ENCODE measurements at places on chromosomes 2 and 18.
A peak's percentile ranks its signal among the peaks of the same experiment; 100 is the strongest.

DNA sequence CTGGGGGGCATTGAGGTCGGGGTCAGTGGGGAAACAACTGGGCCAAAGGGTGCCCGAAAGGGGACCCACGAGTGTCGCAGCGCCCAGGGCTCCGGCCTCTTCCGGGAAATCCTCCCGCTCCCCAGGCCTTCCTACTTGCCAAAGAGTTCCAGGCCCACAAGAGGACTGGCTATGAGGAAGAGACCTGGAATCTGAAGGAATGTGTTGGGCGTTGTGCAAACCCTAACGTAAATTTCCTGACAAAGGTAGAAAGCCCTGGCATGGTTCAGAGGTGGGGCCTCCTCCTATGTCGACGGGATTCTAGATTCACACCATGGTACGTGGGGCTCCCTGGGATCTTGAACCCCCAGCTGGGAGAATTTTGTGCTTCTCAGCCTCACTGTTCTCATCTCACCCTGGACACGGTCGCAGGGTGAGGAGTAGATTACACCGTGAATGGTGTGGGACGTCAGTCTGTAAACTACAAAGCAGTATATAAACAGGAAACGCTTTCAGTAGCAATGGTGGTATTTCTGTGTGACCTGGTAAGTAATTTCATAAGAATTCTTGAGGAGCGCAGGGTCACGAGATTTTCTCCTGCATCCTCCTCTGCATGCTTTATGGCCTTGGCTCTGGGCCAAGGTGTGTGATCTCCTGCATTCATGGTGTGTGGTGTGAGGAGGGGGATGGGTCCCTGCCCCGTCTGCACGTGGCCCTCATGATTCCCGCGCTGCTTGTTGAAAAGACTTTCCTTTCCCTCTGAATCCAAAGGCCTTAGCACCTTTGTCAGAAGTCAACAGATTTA, 868 bp downstream of the HSBP1L1 start:
- peak; percentile 35 for DNase-seq

GRCh38 chr2:173354073-173354581, 545 bp upstream of the CDCA7 start:
- DNase-seq: no peak

DNA sequence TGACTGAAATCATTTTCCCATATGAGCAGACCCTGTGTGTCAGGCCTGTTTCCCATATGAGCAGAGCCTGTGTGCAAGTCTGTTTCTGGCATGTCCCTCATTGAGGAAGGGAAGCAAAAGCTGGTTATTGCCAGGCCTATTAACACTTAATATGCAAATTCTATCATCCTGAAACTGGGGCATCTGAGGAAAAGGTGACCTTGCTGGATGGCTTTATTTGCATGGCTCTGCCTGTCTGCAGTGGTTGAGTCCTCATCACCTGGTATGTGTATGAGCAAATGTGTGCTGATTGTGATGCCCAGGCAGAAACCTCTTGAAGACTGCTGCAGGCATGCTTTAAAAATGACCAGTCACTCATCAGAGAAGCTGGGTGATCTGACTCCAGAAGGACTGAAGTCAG, 31.2 kb downstream of the EIF4E2 start:
- no peak for DNase-seq

DNA sequence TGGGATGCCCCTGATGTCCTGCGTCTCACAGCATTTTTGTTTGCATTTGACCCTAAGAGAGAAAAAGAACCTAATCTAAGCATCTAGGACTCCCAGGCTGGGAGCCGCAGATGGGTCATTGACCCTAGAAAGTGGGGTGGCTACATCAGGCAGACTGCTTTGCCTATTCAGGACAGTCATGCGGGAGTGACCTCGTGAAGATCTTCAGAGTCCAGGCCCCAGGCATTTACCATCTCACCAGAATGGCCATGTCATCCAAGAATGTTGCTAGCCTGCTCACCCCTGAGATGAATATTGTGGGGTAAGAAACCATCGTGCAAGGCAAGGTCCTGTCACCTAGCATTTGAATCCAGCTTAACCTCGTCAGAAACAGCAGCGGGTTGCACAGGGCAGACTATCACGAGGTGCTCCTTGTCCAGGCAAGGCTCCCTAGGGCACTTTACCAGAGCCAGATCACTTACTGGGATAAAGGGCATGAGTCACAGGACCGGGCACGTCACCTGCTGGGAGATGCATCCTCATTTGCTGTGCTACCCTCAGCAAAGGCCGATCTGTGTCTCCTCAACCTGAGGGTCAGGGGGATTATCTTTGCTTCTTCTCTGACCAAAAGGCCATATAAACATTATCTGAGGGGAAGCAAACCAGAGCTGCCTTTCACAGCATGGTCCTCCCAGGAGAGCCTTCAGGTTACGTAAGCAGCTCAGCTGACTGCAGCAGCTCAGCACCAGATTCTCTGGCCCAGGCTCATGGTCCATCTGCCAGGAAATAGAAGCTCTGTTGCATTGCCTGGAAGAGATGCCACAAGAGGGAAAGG, 162.3 kb downstream of the ACKR3 start:
- DNase-seq: peak; percentile 76

DNA sequence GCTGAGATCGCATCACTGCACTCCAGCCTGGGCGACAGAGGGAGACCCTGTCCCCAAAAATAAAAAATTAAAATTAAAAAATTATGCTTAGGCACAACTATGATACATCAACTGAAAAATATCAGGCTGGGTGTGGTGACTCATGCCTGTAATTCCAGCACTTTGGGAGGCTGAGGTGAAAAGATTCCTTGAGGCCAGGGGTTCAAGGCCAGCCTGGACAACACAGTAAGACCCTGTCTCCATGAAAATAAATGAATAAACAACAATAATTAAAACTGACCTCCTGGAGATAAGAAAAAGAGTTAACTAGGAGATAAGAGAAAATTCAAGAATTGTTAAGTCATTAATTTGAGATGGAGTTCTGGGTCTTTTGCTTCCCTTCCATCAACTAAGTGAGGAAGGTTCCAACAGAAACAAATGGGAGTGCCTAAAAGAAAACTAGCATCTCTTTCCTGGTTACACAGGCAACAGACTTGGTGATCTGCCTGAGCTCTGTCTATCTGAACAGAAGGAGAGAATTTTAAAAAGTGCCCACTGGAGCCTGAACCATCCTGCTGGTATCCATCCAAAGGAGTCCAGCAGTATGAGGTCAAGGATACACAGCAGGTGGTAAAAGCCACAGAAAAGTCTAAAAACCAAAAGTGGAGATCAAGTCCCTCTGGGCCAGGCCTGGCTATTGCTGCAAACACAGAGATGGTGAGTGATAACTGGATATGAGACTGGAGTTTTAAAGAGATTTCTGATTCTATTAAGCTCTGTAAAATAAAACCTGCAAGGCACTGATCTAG, 8.8 kb downstream of the PPM1G start:
- no peak for DNase-seq

DNA sequence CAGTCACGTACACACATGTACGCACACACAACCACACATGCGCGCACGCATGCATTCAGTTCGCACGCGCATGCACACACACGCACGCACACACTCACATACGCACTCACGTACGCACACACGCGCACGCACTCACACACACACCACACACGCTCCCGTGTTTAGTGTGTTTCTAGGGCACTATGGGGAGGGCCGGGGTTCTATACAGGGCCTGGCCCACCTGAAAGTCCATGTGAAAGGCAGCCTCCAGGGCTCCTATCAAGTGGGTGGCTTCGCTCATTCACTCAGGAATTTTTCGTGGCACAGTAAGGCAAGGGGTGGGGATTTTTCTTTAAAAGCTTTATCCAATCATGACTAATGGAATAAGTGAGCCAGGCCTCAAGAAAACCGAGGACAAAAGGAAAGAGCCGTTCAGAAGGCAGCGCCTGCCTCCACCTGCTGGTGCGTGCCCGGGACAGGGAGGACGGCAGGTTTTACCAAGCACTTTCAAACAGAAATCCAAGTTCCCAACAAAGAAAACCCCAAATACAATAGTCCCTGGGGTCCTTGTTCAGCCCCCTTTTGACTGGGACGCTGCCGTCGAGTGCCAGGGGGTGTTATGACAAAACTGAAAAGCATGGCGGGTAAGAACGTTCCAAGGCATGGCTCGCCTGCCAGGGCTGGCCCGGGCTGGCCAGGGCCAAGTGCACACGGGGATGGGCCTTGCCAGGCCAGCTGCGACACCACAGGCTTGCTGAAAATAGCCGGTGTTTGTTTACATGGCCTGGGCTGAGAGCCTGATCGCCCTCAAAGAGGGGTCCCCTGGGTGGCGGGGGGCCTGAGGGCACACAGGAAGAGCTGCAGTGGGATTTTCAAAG, 110.0 kb downstream of the HDAC4 start:
- no peak for DNase-seq

GRCh38 chr2:158809816-158810215, 14.7 kb downstream of the DAPL1 start:
- DNase-seq: no peak

- no peak for DNase-seq
Observed at GRCh38 chr2:51633073-51633472, 601.1 kb upstream of the NRXN1 start.

GRCh38 chr2:28480403-28481049, 15.3 kb upstream of the PLB1 start:
- no peak for DNase-seq

GRCh38 chr2:237865623-237866041, 6.2 kb downstream of the RAMP1 start:
- DNase-seq: no peak

- DNase-seq: peak; percentile 55
Observed at GRCh38 chr18:13800505-13801259, 23.3 kb upstream of the MC5R start.

- DNase-seq: peak; percentile 53
Observed at GRCh38 chr2:156437272-156437930, 1.2 kb downstream of the GPD2 start.

- DNase-seq: no peak
Observed at GRCh38 chr2:40415391-40415790, 36.5 kb downstream of the SLC8A1 start.

- no peak for DNase-seq
Observed at GRCh38 chr2:230008708-230009066, 60.0 kb downstream of the SLC16A14 start.

DNA sequence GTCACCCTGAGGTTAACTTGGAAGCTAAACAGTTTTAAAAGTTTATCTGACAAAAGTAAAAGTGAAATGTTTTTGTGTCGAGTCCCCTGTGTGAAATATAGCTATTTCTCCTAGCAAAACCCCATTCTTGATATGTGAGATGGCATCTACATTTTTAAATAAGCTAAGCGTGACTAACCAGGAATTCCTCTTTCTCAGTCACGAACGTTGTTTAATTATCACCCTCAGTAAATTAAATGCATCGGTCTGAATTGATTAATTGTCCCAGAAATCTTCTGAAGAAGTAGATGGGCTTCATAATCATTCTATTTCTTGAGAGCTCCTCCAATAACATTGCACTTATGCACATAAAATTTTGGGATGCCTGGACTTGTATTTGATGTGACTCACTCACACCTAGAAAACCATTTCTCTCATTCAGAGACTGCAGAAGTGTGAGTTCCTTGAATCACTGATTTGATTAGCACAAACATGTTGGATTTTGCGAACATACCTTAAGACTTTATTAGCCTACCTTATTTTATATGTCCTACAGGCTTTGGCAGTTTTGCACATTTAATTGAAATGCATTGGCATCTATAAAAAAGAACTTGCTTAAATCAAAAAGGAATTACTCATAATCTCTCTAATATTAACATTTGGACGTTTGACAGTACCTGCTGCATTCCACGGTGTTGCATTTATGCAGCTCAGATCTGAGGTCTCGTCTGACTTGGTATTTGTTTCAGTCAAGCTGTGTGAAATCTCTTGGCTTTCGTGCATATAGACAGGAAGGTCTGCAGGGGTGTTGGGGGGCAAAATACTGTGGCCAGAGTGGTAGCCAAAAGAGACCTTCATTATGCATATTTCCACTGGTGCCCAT, 475.2 kb downstream of the EPHA4 start:
- DNase-seq: no peak

DNA sequence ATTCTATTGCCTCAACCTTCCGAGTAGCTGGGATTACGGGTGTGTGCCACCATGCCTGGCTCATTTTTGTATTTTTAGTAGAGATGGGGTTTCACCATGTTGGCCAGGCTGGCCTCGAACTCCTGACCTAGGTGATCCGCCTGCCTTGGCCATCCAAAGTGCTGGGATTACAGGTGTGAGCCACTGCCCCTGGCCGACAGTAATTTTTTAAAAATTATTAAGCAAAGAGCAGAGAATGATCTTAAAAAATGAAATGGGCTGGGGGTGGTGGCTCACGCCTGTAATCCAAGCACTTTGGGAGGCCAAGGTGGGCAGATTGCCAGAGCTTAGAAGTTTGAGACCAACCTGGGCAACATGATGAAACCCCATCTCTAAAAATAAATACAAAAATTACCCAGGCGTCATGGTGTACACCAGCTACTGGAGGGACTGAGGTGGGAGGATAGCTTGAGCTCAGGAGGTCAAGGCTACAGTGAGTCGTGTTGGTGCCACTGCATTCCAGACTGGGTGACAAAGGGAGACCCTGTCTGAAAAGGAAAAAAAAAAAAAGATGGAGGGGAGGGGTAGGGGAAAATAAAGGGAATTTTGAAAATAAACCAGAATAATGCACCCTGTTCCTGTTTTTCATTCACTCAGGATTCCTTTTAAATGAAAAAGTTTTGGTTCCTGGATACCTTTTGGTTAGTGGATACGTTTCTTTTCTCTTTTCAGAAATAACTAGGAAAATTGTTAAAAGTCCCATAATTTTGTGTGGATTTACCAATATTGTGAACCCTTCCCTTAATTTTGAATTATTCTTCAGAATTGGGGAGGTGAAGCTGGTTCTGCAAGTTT, 33.9 kb downstream of the MAP4K4 start:
- DNase-seq: no peak

DNA sequence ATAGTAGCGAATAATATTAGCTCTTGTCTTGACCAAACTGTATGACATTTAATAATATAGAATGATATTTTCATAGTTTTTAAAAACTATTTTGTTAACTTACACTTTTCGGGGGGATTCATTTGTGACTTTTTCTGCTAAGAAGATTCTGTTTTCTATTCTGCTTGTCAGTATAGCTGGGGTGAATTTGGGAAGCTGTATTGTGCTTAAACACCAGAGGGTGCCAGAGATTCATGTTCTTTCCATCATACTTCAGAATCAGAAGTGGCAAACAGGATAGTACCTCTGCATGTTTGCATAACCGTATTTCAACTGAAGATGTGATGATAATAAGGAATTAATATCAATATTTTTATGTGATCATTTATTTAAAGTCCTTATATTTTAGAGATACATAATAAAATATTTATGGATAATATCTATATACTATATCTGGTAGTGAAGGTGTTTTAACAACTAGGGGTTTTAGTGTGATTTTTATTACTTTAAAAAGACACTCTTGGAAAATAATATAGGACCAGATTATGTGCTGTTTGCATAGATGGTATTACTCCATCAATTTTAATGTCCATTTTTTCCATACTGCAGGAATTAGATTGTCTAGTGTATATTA, 81.0 kb downstream of the TAF4B start:
- DNase-seq: peak; percentile 51

- DNase-seq: no peak
Observed at GRCh38 chr2:10221976-10222870, 80.5 kb upstream of the HPCAL1 start.

- DNase-seq: no peak
Observed at GRCh38 chr2:48691935-48692691, 63.4 kb downstream of the LHCGR start.
